ENCODE measurements at places on chromosomes 2 and 18. TPM values are rescaled to one million over a fixed set of nuclear protein-coding genes. Genes with fewer than 3 reads are reported as not detected.
A peak's percentile ranks its signal among the peaks of the same experiment; 100 is the strongest.

- DNase-seq, result peak; percentile 30
Measured at GRCh38 chr18:47215554-47216138, 35.8 kb downstream of the SKOR2 start.

RIT2 gene
- 1.4 TPM for total RNA-seq

GPR155 gene
- total RNA-seq, result 1.0 TPM

GRCh38 chr2:144449028-144449406 lies 70.9 kb downstream of the ZEB2 start:
- DNase-seq, result peak; percentile 57

GRCh38 chr2:86038291-86039081 lies 67.2 kb downstream of the POLR1A start:
- no peak for DNase-seq

GKN2 gene
- total RNA-seq, result not detected

- DNase-seq, result no peak
Measured at GRCh38 chr2:239212121-239212928, 188.5 kb downstream of the HDAC4 start.
